ENCODE measurements at places on chromosomes 5 and 9.

DNA sequence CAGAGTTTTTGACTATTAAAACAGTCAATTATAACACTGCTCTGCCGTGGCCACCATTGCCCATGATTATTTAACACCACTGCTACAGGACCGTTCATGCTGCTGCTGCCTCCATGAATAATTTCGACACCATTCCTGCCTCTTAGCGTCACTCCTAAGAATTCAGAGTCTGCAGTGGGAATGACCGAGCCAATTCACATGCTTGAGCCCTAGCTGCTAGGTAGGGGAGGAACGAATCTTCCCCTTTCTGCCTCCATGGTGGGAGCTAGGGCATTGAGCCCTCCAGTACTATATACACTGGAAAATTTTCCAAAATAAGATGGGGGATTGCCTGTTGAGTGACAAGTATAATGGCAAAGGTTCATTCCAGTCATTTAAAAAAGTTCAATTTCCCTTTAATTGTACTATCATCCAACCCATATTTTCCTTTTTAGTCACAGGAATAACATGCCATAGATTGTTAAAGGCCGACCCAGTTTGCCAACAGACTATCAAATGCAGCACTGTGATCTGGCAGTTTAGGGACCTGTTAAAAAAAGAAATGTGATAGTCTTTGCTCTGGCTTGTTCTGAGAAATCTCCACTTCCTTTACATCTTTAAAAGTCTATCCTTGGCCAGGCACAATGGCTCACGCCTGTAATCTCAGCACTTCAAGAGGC lies 13.5 kb upstream of the B4GALT1 start:
- ATAC-seq: peak; percentile 92

- ATAC-seq: no peak
Observed at GRCh38 chr9:138013836-138014562, 136.4 kb downstream of the CACNA1B start.

DNA sequence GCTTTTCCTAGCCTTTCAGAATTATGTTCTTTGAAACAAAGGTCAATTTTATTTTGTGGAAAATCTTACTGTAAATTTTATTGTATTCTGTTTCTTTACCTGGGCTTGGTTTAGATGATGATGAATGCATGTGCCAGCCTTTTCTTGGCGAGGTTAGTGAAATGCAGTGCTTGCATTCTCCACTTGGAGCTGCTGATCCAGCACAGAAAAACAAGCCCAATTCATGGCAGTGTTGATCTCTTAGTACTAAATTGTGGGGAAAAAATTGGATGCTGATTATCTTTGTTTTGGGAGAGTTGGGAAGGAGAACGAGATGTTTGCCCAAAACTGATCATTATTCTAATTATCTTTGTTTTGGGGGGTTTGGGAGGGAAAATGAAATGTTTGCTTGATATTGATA lies 3.7 kb downstream of the HABP4 start:
- 0 out of 3 replicates have a peak, but pooled peaks have one; percentile 15 for ATAC-seq

GRCh38 chr5:82720213-82721086 lies 356.7 kb downstream of the TMEM167A start:
- ATAC-seq: no peak

DNA sequence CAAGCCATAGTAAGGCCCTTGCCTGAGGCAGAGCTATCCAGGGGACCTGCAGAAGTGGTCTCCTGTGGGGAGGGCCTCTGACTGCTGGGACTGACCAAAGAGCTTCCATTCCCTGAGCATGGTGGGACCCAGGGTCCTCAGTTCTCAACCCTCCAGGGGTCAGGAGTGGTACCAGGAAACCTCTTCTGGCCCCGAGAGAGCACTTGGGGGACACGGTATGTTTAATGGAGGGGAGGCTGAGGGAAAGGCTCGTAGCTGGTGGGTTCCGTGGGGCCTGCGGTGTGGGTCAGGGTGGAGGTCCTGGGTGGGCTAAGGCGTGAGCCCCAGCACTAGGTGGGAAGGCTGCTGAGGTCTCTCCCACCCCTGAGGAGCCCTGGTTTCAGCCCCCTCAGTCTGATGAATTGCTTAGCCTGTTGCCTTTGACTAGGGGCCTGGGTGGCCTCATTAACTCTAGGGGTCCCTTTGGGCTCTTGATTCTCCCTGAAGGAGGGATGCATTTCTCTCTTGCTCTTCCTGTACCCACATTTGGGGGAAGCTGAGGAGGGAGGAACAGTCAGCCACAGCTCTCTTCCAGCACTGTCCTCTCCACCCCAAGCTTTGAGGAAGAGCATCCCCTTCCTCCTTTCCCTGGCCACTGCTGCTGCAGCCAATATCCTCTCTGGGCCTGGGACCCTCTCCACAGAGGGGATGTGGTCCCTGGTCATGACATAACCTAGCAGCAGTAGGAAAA lies 34.0 kb downstream of the CSF1R start:
- no peak for ATAC-seq

DNA sequence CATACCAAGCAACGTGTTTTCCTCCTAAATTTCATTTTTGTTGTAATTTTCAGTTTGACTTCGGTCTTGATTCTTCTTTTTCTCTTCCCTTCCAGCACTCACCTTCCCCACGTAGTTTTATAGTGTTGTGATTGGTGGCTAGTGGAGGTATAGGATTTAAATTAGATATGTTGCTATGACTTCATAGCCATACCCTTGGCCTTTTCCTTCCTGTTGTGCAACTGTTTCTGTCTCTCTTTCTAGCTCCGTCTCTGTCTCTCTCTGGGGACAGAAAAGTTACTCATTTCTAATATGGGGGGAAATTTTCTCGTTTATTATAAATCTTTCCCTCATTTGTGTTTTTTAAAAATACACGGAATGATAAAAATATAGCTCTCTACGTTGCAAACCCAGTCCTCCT lies 20.6 kb upstream of the C5orf24 start:
- no peak for ATAC-seq

GRCh38 chr5:133232011-133232410 lies 180.2 kb downstream of the HSPA4 start:
- no peak for ATAC-seq
